ENCODE measurements at places on chromosomes 3 and 15. TPM values are rescaled to one million over a fixed set of nuclear protein-coding genes. Genes with fewer than 3 reads are reported as not detected.

Gene KY
- total RNA-seq, result not detected

Gene PAQR5
- total RNA-seq, result not detected

Gene TBC1D21
- not detected for total RNA-seq

Gene PRICKLE2
- not detected for total RNA-seq

Gene PLOD2
- total RNA-seq, result 0.40 TPM

Gene GPR156
- total RNA-seq, result not detected

Gene CCDC174
- total RNA-seq, result 18.5 TPM

Gene GOLGA6A
- not detected for total RNA-seq

Gene TICRR
- 36.5 TPM for total RNA-seq

Gene NOX5
- total RNA-seq, result not detected

Gene RASGRF1
- not detected for total RNA-seq

Gene KBTBD13
- total RNA-seq, result not detected

Gene GOLGA6L10
- total RNA-seq, result 0.83 TPM

Gene GNAT1
- total RNA-seq, result not detected

Gene CFAP92
- 0.18 TPM for total RNA-seq

Gene WNT5A
- total RNA-seq, result not detected

Gene CLDND1
- 414 TPM for total RNA-seq

Gene TMEM207
- total RNA-seq, result not detected

Gene APOD
- total RNA-seq, result not detected

Gene RNF13
- total RNA-seq, result 31.3 TPM

Gene DTX3L
- total RNA-seq, result 127 TPM

Gene AP3B2
- total RNA-seq, result not detected

Gene IQCB1
- 35.8 TPM for total RNA-seq

Gene XYLB
- total RNA-seq, result 5.3 TPM

Gene COL6A6
- total RNA-seq, result not detected

Gene RIOX2
- total RNA-seq, result 25.0 TPM

Gene CCDC50
- 7.6 TPM for total RNA-seq

Gene GOLGA6L24
- total RNA-seq, result not detected

Gene CEMIP
- total RNA-seq, result not detected

Gene ROBO2
- total RNA-seq, result not detected

Gene UBAP1L
- 3.5 TPM for total RNA-seq

Gene GATM
- total RNA-seq, result 1.6 TPM
